ENCODE measurements at places on chromosomes 5 and 9. TPM values are rescaled to one million over a fixed set of nuclear protein-coding genes. Genes with fewer than 3 reads are reported as not detected.

PCA3 gene
- not detected for total RNA-seq

NTRK2 gene
- total RNA-seq = 3.0 TPM

IFNA2 gene
- total RNA-seq = not detected

- DNase-seq = no peak
These were observed 71.4 kb downstream of the OTULIN start for GRCh38 chr5:14735944-14736343.

- no peak for DNase-seq
These were observed 784 bp upstream of the MSANTD3 start for GRCh38 chr9:100426189-100426529.

DNA sequence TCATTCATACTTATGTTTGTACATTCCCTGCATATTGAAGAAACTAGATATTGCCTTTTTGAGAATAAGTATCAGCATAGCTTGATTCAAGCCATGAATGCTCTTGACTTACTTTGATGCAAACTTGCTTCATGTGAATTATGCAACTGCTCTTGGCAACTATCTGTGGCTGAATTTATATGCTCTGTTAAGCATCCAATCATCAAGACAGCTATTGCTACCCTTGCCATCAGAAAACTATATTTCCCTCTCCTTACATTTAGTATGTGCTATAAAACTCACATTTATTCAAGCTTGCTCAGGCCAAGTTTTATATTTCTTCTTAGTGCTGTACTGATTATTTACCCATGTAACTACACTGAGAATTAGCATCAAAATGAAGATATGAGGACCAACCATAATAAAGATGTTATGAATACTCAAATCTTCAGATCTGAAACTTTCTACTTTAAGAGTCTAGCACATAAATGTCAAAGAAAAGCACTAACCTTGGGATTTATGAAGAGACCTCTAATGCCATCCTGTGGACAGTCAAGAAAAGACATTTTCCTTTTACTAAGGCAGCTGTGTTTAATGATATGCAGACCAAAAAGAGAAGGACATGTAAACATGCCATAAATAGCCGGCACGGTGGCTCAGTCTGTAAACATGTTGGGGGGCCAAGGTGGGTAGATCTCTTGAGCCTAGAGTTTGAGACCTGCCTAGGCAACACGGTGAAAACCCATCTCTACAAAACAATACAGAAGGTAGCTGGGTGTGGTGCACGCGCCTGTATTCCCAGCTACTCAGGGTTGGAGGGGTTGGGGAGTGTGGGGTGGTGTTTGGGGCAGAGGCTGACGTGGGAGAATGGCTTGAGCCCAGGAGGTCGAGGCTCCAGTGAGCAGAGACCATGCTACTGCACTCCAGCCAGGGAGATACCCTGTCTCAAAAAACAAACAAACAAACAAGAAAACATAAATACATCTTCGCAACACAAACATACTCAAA lies 267.0 kb upstream of the TYRP1 start:
- no peak for DNase-seq

GRCh38 chr5:116482394-116482793 lies 92.2 kb downstream of the SEMA6A start:
- DNase-seq = no peak

DNA sequence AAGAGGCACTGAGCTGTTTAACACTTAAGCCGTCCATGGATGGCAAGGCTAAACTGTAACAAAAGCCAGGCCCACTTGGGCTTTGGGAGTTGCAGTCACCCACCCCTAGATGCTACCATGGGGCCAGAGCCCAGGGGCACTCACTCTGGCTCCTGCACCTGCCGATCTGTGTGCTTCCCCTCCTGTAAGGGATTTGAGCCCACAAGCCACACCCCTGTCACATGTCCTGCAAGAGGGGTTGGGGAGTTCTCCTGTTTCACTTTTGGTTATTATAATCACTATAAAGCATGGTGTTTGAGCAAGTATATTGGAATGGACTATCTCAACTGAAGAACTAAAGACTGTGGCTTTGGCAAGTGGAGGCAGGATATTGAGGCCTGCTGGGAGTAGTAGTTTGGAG lies 14.0 kb upstream of the GPR151 start:
- DNase-seq = no peak

GRCh38 chr9:98962861-98963260 lies 19.2 kb downstream of the COL15A1 start:
- no peak for DNase-seq

DNA sequence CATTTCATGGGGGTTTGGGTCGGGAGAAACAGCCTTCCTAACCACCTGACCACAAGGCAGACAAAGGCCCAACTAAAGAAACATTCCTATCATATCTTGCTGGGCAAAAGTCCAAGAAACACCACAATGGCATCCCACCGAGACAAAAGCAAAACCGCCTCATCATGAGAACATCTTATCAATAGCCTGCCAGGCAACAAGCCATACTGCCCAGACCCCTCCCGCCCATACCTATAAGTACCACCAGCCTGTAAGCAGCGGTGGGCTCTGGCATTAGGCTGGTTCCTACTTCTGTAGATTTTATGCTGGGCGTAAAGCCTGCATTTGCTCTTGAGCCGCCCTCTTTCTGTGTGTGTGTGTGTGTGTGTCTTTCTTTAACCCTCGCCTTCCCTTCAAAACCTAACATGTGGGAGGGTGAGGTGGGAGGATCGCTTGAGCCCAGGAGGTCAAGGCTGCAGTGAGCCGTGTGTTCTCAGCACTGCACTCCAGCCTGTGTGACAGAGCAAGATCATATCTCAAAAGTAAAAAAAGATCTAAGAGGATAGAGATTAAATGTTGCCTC lies 56.9 kb downstream of the PDE6A start:
- no peak for DNase-seq

- no peak for DNase-seq
These were observed 346.1 kb downstream of the DIRAS2 start for GRCh38 chr9:90296539-90296938.

DNA sequence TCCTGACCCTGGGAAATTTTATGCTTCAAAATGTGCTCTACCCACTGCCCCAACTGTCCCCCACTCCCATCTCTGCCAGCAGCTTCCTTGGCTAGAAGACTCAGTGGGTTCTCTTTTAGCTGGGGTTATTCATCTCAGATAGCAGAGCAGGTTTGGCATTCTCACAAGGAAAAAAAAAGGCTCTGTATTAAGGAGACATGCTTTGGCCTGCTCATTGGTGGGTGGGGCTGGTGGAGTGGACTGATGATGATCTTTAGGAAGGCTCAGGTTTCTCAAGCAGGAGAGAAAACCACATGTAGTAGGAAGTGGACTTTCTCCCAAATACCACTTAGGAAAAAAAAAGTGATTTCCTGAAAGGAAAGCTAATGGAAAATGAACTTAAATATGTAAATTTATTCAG lies 279.2 kb upstream of the ZNF462 start:
- DNase-seq = peak; percentile 57

- no peak for DNase-seq
These were observed 325.2 kb downstream of the DRD1 start for GRCh38 chr5:175118700-175119309.
